Urothelium cell line (cell line): ENCODE measurements at places on chromosomes 7 and 10.

DNA sequence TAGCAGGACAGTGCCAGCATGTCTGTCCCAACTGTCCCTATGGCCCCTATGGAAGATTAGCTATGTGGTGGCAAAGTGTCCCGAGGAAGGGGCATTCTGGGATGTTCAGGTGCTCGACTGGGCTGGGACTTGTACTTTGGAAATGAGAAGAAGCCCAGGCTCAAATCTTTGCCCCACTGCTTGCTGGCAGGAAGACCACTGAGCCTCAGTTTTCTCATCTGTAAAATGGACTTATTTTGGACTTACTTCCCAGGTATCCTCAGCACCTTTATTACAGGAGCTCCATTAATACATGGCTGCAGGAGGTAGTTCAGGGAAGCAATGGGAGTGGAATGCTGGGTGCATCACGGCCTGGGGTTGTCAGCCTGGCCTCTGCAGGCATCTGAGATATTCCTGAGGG, 71.2 kb downstream of the LHPP start:
- DNase-seq = no peak

GRCh38 chr10:117755659-117756014, 213.1 kb downstream of the EMX2 start:
- no peak for DNase-seq

- DNase-seq = no peak
These were observed 13.4 kb downstream of the USP54 start for GRCh38 chr10:73577788-73578187.

DNA sequence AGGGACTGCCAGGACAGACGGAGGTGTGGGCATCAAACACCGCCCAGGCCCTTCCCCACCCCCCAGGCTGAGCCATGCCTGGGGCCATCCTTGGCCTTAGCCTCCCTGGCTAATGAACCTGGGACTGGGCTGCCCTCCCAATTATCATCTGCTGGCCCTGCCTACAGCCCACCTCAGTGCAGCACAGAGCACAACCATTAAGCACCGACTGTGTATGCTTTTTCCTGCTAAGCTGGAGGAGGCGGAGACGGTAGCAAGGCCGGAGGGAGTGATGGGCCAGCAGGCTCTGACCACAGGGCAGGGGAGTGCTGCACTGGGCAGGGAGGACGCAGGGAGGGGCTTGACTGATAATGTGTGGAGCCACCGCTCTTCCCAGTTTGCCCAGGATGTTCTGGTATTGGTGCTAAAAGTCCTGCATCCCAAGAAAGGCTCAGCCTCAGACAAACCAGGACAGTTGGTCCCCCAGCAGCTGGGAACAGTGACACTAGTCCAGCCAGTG, 72.0 kb downstream of the C10orf143 start:
- DNase-seq = no peak

- DNase-seq = peak; percentile 17
These were observed 39.5 kb downstream of the CNPY1 start for GRCh38 chr7:155506854-155507337.

DNA sequence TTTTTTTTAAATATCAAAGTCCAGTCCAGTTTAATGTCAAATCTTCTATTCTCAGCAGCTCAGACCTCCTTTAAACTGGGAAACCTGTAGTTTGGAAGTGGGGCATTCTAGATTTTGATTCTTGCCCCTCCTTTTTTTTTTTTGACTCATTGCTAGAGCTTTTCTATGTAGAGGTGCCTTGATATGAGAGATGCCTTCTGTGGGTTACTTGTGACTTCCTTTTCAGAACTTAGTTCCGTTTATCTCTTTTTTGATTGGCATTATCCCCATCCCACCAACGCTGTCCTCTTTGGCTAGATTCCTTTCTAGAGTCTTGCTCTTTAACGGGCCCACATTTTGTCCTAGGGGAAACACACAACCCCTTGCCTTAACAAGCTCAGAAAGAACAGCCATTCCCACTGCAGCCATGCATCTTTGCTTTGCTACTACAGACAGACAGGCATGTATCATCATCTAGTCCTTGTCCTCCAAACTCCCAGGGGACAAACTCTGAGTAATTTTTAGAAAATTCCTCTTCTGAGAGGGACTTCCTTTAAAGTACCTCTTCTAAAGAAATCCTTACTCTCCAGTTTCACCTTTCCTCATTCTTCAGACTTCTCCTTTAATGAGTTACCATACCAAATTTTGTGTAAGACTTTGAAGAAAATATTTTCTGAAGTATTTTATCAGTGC, 153.6 kb downstream of the PHF14 start:
- DNase-seq = no peak

DNA sequence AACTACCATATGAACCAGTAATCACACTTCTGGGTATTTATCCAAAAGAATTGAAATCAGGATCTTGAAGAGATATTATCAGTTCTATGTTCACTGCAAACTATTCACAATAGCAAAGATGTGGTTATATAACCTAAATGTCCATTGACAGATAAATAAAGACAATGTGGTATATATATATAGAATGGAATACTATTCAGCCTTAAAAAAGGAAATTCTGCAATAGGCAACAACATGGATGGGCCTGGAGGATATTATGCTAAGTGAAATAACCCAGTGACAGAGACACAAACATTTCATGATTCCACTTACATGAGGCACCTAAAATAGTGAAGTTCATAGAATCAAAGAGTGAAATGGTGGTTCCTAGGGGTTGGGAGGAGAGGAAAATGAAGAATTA, 90.6 kb upstream of the CDK1 start:
- DNase-seq = no peak

- DNase-seq = no peak
These were observed 54.5 kb upstream of the PFKFB3 start for GRCh38 chr10:6148251-6148701.
